NCI-H1105 treated with DMSO at 0.1 percent for 48 hours (cell line): ENCODE measurements at places on chromosomes 12 and 14.

GRCh38 chr14:34036319-34036766, 85.5 kb upstream of the EGLN3 start:
- DNase-seq: no peak

DNA sequence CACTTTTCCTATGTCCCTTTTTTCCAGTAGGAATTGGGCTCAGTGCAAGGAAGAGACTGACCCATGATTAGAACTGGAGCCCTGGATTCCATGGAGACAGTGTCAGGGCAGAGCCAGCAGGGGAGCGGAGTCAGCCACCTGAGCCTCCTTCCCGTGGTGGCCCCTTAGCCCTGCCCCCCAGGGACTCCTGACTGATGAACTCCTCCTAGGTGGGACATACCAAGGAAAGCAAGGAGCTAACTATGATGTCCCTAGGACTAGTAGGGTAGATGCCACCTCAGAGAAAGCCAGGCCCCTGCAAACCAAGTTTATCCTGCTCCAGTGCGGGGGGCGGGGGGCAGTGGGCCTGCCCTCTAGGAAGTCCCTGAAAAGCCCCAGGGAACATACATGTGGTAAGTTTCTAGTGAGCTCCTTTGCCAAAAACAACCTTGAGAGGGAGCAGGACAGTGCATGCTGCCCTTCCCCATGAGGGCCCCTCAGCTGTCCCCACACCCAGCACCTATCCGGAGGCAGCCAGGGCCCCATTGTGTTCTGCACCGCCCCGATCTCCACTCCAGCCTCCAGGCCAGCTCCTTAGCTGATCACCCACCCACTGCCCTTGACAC, 6.2 kb upstream of the COL2A1 start:
- no peak for DNase-seq

DNA sequence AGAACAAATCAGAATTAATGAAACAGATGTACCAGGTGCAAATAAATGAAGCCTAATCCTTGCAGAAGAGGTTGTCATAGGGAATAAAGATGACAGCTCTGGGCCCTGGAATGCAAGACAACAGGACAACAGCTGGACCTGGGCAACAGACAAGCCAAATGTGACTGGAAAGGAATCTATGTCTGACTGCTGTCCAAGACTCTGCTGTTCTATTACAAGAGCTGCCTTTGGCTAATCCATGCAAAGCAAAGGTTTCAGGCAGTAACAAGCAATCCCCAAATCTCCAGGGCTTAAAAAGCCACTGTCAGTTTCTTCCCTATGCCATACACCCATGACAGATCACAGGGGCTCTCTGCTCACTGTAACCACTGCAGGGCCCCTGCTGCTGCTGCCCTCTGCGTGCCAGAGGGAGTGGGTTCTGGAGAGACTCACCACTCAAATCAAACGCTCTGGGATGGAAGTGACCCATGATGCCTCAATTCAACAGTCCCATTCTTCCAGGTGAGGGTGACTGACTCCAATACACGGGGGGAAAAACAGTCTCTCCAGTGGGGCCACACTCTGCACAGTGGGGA, 218.9 kb upstream of the SFSWAP start:
- no peak for DNase-seq

DNA sequence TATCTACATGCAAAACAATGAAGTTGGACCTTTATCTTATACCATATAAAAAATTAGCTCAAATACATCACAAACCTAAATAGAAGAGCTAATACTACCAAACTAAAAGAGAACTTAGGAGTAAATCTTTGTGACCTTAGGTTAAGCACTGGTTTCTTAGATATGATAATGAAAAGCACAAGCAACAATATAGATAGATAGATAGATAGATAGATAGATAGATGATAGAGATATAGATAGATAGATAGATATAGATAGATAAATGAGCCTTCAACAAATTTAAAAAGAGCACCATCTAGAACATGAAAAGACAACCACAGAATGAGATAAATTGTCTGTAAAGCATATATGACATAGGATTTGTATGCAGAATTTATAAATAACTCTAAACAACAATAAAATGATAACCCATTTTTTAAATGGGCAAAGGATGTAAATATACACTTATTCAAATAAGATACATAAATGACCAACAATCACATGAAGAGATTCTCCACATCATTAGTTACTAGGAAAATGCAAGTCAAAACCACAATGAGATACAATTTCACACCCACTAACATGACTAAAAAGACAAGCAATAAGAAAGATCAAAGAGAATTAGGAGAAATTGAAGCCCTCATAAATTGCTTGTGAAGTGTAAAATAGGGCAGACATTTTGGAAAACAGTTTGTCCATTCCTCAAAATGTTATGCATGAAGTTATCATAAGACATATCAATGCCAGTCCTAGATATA, 293.7 kb downstream of the BTG1 start:
- no peak for DNase-seq

GRCh38 chr12:130783110-130783715, 55.8 kb downstream of the STX2 start:
- DNase-seq: no peak

DNA sequence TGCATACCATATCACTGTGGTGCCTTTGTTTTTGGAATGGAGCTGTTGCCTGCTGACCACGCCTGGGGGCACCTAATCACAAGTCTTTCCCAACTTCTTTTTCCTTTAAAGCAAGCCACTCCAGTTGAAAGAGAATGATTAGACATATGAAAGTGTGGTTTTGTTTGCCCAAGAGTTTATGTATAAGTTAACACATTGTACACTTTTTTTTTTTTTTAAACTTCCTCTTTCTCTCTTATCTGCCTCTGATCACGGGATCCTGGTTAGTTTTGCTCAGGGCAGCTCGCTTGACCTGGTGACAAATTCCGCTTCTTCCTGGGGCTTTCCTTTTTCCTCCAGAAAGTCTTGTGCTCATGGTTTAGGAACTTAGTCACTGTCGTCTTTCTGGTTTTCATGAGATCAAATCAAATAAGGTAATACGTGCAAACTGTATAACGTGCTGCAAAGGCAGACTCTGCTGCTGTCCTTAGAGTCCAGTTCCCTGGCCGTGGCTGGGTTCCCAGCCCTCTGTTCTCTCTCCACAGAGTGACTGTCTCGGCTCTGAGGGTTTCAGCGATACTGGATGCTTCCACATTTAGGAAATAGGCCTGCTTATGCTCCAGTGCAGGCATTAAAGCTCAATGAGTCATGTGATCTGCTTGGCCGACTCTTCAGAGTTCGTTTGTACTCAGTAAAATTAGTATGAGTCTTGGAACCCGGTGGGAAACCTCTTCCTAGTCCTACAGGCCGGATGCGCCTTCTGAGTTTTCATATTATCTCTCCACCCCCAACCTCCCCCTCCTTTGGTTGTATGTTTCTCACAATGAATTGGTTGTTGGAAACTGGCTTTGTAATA, 15.2 kb downstream of the RASSF3 start:
- DNase-seq: no peak

DNA sequence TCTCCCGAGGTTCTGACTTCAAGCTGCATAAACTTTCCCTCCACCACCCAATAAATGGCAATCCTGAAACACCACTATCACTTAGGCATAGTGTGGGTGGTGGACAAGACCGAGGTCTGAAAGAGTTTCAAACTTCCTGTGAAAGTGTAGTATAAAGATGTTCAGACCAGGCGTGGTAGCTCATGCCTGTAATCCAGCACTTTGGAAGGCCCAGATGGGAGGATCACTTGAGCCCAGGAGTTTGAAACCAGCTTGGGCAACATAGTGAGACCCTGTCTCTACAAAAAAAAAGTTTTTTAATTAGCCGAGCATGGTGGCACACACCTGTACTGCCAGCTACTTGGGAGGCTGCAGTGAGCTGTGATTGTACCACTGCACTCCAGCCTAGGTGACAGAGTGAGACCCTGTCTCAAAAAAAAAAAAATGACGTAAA, 61.9 kb downstream of the CCDC92 start:
- DNase-seq: no peak
